ENCODE measurements at places on chromosomes 13 and 19.
A peak's percentile ranks its signal among the peaks of the same experiment; 100 is the strongest.

DNA sequence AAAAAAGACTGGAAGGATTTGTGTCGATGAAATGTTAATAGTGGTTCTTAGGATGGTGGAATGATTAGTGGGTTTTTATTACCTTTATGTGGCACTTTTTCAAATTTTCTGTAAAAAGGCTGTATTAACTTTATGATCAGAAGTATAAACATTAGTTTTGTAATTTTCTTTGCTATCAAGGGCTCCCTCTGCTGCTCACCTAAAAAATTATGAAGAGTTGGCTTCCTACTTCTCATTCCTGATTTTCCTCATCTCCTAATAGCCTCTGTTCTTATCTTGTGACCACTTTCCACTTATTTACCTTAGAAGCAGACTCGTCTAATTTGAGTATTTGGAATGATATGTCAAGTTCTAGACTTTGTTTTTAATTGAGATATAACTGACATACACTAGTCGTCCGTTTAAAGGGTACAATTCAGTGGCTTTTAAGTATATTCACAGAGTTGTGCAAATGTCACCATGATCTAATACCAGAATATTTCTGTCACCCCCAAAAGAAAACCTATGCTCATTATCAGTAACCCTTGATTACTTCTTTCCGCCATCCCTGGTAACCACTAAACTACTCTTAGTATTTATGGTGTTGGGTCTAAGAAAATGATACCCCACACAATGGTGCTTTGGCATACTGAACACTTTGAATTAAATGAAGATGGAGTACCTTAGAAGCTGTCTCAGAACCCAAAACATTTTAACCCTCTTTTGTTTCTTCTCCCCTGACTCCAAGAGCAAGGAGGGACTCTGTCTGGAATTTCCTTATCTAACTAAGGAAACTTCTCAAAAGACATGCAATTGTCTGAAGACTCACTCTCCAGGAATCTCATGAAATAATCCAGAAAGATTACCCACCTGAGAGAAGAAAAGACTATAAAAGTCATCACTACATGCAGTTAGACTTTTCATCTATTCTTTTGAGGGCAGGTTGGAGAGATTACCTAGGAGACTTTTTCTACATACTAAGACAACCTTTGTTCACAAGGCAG lies 311.3 kb downstream of the DLEU7 start:
- no peak for DNase-seq

DNA sequence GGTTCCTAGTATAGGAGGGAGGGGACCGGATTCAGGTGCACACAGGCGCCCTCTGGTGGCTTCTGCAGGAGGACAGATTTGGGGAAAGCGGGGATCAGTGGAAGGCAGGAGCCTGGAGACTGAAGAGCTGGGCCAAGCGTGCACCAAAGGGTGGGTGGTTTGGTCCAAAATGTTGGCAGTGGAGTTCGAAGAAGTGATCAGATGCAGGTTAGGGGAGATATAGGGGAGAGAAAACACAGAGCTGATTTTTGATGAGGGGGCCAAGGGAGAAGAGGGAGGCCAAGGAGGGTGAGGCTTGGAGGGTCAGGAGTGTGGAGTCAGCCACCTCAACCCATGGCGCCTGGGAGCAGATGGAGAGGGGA lies 6.8 kb upstream of the CARM1 start:
- peak; percentile 68 for DNase-seq

DNA sequence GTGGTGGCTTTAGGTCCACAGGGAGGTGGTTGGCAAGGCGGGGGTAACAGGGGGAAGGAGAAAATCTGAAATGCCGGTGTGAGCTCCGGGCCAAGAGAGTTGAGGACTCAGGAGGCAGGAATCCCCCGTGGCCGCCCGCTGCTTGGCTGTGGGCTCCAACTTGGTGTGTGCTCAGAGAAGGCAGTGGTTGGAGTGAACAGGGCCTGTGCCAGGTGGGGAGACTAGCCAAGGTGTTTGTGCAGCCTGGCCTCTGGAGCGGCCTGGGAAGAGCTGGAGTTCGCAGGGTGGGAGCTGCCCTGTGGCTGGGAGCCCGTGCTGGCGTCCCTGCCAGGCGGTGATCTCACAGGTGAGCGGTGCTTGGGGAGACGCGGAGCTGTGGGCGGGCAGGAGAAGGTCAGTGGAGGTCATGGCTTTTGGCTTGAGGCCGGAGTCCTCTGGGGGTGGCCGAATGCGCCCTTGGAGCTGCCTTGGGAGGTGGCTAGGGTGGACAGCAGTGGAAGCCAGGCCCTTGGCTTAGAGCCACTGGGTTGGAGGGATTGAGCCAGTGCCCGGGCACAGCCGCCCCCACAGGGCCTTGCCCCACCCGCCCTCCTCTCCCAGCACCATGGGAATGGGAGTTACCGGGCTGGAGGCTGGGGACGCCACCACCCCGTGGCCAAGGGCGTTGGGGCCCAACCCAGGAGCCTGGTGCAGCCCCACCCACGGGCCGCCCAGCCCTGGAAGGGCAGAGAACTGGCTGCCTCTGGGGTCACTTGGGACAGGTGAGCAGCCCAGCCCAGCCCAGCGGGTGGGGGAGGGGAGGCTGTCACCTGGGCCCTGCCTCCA lies 7.1 kb upstream of the CIRBP start:
- DNase-seq, result peak; percentile 48

DNA sequence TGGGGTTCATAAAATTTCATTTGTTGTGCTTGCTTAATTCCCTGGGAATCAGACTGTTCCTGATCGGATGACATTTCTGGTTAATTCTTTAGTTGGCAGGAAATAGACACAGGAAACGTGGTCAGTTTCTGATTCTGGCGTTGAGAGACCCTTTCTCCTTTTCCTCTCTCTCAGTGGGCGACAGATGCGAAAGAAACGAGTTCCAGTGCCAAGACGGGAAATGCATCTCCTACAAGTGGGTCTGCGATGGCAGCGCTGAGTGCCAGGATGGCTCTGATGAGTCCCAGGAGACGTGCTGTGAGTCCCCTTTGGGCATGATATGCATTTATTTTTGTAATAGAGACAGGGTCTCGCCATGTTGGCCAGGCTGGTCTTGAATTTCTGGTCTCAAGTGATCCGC lies 10.8 kb downstream of the LDLR start:
- no peak for DNase-seq

GRCh38 chr13:111791131-111791530 lies 275.8 kb upstream of the SOX1 start:
- DNase-seq, result no peak

DNA sequence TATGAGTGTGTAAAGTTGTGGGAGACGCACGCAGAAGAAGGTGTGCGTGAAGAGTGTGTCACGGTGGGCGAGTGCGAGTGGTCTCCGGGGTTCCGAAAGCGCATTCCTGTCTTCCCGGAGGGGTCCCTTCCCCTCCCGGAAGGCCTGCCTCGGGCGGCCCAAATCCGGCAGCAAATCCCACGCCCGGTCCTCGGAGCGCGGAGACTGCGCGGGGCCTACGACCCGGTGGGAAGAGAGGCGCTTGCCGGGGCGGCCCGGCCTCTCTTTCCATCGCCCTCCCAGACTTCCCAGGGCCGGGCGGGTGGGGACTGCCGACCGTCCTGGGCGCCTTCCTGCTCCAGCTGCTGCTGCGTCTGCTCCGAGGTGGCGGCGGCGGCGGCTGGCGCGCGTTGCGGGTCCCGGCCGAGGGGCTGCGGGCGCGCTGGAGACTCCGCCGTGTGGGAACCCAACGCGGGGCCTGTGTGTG lies 2.1 kb downstream of the ZIC5 start:
- no peak for DNase-seq
